Left lung (tissue), 14 donors: ENCODE measurements at places on chromosomes 6 and 20.

GRCh38 chr6:49497304-49497703 lies 2.4 kb upstream of the GLYATL3 start:
- DNase-seq, result no peak

DNA sequence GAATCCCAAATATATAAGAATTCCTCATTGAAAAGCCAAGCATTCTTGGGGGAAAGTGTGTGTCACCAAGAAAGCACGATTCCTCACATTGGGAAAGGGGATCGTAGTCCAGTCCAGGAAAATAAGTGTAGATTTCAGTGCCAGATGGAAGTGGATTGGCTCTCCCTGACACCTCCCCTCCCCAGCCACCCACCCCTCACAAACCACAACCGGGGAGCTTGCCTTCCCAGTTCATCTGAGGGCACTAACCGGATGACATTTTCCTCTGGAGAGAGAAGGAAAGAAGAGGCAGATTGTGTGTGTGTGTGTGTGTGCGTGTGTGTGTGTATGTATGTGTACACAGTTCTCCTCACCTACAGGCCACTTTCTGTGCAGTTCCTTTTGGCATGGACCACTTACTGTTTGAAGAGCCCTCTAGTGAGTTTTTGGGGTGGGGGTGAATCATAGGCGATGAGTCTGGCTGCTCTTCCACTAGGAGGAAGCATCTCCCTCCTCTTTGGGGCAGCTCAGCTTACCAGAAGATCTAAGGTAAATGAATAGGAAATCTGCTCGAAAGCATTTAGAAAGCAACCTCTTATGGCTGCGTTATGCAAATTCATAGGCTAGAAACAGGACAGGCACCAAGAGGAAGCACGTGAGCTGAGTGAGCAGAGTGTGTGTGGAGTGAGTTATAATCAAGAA lies 20.8 kb downstream of the DAAM2 start:
- no peak for DNase-seq

- DNase-seq, result no peak
These were observed 37.9 kb downstream of the VSTM2L start for GRCh38 chr20:37940858-37941257.

GRCh38 chr20:12902992-12903391 lies 105.8 kb upstream of the SPTLC3 start:
- no peak for DNase-seq

DNA sequence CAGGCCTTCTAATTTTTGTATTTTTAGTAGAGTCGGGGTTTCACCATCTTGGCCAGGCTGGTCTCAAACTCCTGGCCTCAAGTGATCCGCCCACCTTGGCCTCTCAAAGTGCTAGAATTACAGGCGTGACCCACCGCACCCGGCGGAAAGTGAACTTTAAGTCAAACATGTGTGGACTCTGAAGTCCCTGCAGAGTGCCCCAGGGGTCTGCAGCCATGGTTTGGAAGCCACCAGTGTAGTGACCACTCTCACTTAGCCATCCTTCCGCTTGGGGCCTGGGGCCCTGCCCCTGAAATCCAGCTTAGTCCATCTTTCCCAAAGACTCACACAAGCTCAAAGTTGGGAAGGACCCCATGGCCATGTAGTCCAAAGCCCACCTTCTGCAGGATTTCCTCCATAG lies 164.5 kb downstream of the GRM4 start:
- no peak for DNase-seq

DNA sequence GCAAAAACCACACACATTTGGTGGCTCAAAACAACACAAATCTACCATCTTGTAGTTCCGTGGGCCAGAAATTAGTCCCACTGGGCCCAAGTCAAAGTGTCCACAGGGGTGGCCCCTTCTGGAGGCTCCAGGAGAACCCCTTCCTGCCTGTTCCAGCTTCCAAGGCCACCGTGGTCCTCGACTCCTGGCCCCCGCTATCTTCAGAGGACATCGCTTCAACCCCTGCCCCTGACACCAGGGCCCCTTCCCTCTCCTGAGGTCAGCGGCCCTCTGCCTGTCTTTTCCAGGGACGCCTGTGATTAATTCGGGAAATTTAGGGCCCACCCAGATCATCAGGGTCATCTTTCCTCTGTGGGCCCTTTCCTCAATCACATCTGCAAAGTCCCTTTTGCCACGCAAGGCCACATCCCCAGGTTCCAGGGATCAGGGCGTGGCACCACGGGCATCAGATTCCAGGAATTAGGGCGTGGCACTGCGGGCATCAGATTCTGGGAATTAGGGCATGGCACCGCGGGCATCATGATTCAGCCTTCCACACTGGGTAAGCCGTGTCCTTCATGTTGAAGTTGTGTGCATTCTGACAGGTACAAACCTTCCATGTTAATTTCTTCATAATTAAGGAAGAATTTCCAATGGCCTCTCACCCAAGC lies 59.9 kb upstream of the SMOC2 start:
- DNase-seq, result no peak

GRCh38 chr6:168577496-168577895 lies 136.5 kb downstream of the SMOC2 start:
- no peak for DNase-seq

GRCh38 chr20:52552181-52552872 lies 360.7 kb upstream of the ZFP64 start:
- DNase-seq, result no peak

GRCh38 chr20:14957402-14957801 lies 620.0 kb upstream of the FLRT3 start:
- no peak for DNase-seq

- no peak for DNase-seq
These were observed 14.8 kb upstream of the CALHM6 start for GRCh38 chr6:116446399-116446798.
